ENCODE measurements at places on chromosomes 4 and X.

GRCh38 chrX:101485212-101485949, at the start of gene ARMCX4:
Gene ARMCX4 (plus strand): TSS chrX:101485456. CDS start chrX:101488590, 3,134 bp downstream.
- DNase-seq, result peak; percentile 65

DNA sequence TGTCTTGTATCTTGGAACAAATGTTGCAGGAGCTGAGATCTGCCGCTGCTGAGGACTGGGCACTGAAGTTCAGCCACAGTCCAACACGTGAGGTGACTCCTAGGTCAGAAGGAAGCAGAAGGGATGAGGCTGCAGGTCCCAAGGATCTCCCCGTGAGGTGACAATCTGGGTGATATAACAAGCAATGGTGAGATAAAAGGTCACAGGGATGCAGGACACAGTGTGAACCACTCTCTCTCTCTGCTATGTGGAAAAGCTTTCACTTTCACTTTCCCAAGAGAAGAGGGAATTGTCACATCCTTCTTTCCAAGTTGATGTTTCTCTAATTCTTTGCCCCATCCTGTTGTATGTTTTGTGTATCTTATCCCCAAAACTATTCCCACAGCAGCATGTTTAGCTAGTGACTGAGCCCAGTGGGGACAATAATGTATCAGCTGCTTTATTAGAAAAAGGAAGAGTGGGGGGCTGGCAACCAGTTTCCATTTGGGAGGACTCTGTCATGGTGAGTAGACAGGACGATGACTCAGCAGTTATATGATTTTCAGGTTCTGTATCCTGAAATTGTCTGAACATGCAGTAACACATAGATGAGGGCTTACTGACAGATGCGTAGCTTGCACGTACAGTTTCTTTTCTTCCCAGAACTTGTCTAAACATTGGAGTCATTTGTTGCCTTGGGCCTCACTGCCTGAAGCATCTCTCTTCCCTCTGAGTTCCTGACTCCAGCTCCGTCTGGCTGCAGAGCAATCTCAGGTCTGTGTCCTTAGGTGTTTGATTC, 1415.8 kb upstream of the TENM3 start:
- peak; percentile 28 for DNase-seq

DNA sequence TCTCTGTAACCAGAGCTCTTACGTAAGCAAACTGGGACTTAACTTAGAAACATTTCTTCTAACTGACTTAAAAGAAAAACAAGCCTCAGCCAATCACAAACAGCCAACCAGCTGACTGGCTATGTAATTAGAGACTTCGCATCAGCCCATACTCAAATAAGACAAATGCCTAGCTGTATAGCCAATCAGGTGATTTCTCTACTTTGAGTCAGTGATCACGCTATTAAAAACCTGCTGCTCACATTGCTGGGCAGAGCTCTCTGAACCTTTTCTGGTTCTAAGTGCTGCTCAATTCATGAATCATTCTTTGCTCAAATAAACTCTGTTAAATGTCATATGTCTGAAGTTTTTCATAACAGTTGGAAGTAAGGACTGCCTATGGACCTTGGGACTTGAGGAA, 9.9 kb upstream of the SMIM10L2A start:
- DNase-seq, result peak; percentile 12

DNA sequence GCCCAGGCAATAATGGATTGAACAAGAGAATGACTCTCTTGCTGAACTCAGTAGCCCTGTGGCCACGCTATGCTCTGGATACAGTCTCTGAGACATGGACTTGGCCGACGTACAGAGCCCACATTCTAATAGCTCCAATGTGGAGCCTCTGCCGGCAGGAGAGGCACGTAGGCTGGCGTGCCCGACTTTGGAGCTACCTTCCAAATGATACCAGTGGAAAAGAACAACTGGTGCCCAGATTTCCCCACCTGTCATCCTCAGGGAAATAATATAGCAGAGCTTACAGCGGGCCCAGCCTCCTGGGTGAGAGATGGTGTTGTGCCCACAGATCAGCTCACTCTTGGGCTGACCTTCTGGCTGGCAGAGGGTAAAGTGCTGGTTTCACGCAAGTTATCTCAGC, 10.6 kb downstream of the NDP start:
- DNase-seq, result no peak

GRCh38 chr4:8819473-8820177, 52.0 kb downstream of the HMX1 start:
- DNase-seq, result no peak

GRCh38 chr4:1868293-1868692, 2.9 kb upstream of the NSD2 start:
- no peak for DNase-seq

DNA sequence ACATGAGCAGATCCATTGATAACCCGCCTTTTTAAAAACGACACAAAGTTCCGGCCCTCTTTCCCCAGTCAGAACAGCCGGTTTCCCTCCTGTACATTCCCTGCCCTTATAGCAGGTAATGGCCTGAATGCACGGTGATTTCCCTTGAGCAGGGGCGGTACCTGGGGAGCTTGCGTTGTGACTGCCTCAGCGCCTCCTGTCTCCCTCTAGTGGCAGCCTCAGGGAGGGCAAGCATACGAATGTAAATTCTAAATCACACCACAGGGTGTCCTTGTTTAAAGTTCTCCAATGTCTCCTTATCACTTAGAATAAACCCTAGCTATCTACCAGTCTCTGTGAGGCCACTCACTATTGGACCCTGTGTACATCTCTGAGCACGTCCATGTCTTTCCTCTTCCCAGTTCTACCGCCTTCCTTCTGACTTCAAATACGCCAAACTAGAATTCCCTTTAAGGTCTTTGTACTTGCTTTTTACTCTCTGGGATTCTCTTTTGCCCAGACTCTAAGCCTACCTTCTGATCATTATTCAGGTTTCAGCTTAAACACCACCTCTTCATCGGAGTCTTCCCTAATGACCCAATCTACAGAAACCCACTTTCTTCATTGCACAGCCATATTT, 18.4 kb upstream of the LDB2 start:
- peak; percentile 73 for DNase-seq

GRCh38 chrX:30060718-30061117, 154.6 kb upstream of the MAGEB2 start:
- DNase-seq, result peak; percentile 26

DNA sequence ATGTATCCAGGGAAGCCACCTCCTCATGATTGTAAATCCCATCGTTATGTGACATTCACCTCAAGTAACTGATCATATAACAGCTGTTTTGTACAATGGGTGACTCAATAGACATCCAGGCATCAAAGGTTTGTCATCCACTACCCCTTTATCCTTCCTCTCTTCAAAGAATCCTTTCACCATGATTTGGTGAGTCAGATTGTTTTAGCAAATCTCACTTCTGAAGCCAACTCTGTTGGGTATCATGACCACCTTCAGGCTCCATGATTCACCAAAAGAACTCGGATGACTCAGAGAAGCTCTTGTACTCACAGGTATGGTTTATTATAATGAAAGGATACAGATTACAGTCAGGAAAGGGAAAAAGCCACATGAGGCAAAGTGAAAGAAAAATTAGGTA, 132.1 kb downstream of the PWWP3B start:
- DNase-seq, result peak; percentile 15
